ENCODE measurements at places on chromosomes 3 and 15. TPM values are rescaled to one million over a fixed set of nuclear protein-coding genes. Genes with fewer than 3 reads are reported as not detected.

The HGD gene
- total RNA-seq = 0.16 TPM

DNA sequence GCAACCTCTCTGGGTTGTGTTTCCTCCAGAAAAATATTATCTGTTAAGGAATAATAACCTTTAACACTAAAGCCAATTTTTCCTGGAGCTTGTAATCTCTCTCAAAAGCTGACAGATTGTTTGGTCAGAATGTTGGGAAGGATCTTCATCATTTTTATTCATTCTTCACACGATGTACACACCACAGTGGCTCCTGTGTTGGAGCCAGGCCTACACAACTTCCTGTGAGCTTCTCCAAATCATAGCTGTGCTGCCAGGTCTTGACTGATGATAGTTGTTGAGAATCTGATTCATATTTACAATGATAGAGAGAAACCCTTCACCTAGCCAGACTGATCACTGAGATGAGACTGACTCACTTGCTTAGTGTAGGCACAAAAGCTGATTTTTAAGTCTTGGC lies 151.0 kb upstream of the ROBO2 start:
- DNase-seq = no peak

GRCh38 chr3:172029425-172030098 lies 9.8 kb upstream of the FNDC3B start:
- no peak for DNase-seq

- no peak for DNase-seq
Observed at GRCh38 chr3:4895838-4896237, 83.4 kb upstream of the BHLHE40 start.

- peak; percentile 35 for DNase-seq
Observed at GRCh38 chr3:146503461-146504202, 34.3 kb upstream of the PLSCR2 start.

GRCh38 chr3:169998668-169999131 lies 32.1 kb downstream of the SEC62 start:
- peak; percentile 24 for DNase-seq

GRCh38 chr15:77623755-77624524 lies 8.8 kb downstream of the LINGO1 start:
- no peak for DNase-seq

The KLHL6 gene
- total RNA-seq = 62.8 TPM

The PIAS1 gene
- 26.7 TPM for total RNA-seq

DNA sequence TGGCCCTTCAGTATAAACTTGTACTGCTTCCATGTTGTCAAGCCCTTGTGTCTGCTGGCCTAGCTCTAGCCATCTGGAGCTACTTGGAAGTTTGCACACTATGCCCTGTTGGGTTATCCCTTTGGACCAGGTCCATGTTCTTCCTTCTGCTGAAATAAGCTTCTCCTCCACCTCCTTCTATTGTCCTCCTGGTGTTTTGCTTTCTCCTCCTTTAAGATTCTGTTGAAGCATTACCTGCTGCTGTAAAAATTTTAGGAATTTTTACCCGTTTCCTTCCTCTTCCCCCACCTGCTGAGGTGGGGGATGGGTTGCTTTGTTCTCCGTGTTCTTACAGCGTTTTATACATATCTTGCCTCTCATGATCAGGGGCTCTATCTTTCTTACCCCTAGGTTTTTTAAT lies 51.7 kb downstream of the SH3GL3 start:
- DNase-seq = no peak

DNA sequence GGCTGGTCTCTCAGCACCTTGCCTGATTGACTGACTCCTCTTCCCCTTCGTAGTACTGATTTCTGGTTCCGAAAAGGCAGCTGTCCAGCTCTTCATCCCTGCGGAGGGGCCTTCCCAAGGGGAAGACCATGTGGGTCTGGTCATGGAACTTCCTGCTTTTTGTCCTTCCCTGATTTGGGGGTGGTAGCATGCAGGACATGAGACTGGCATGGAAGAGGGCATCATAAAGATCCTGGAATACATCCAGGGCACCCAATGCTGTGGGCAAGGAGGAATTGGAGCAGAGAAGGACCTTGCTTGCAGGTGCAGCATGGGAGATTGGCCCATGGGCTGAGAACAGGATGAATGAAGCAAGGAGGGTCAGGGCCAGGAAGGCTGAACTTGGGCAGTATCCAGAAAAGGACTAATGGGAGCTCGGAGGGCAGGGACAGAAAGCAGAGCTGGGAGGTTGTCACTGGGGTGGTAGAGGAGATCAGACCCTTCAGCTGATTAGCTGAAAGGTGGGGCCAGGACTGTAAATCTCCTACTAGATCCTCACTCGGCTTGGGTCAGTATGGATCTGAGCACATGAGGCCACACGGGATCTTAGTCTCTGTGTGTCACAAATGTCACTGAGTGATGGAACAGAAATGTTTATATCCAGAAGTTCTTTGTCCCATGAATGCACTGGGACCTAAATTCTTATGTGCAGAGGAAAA lies 59.5 kb downstream of the AMOTL2 start:
- no peak for DNase-seq

DNA sequence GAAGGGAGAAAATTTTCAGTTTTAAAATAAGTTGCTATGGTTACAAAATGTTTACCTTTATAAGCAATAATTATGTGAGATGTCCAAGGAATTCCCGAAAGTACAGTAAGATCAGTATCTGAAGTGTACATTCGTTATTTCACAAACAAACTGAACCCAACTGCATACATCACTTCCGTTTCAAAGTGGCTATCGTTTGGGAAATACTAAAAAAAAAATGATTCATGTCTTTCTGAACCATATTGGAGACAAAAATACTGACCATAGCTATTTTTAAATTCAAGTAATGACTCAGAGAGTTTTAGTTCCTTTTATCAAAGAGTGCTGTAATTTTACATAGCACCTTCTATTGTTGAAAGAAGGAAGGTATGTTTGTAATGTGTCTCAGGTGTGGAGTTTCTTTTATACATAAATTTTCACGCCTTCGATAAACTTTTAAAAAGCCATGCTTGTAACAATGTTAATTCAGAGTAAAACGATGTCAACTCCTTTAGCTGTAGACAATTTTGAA lies 8.0 kb upstream of the ANKRD28 start:
- DNase-seq = no peak

GRCh38 chr15:57386976-57387375 lies 10.7 kb downstream of the CGNL1 start:
- no peak for DNase-seq

The AMIGO3 gene
- total RNA-seq = 0.07 TPM

DNA sequence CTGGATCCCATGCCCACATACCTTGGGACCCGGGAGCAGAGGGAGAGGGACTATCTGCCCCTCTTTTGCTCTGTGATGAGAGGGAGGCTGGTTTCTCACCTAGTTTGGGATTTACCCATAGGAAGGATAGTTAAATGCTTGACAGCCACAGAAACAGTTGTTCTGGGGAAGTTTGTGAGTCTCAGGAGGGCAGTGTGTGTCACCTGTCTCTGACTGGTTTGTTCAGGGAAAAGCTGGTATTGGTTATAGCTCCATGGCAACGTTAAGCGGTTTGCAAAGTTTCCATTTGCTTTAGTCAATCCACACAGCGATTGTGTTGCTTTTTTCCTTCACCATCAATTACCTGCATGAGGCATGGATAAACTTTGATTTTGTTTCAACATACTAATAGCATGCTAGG lies 3.7 kb upstream of the TMED3 start:
- DNase-seq = no peak

GRCh38 chr3:72769758-72770540 lies 78.3 kb downstream of the SHQ1 start:
- DNase-seq = no peak

- DNase-seq = no peak
Observed at GRCh38 chr3:149292666-149293065, 40.8 kb downstream of the TM4SF18 start.

DNA sequence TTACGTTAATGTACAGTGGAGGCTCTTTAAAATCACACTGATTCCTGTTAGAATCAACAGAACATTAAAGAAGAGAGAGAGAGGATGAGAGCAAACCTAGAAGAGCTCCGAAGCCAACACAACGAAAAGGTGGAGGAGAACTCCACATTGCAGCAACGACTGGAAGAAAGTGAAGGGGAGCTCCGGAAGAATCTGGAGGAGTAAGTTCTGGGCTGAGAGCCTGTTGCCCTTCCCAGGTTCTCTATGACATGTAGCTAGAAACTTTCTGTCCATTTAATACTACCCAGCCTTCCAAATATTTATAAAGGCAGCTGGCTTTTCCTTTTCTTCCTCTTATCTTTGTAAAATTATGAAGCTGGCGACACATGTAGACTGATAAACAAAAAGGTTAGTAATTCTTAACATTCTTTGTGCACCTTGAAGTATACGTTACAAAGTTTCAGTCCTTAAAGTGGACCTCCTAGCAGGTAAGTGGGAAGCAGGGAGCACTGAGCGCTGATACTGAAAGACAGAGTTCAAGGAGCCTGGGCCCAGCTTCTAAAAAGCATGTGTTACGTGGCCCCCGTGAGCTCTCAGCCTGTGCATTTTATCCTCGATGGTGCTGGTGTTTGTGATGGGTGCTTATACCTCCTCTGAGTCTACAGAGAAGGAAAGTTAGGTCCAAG lies 75.9 kb downstream of the CGNL1 start:
- DNase-seq = no peak

The DPPA2 gene
- not detected for total RNA-seq

All from activated CD4-positive, alpha-beta T cell treated with anti-CD3 and anti-CD28 coated beads for 36 hours (primary cell).